ENCODE measurements at places on chromosomes 12 and 14.

DNA sequence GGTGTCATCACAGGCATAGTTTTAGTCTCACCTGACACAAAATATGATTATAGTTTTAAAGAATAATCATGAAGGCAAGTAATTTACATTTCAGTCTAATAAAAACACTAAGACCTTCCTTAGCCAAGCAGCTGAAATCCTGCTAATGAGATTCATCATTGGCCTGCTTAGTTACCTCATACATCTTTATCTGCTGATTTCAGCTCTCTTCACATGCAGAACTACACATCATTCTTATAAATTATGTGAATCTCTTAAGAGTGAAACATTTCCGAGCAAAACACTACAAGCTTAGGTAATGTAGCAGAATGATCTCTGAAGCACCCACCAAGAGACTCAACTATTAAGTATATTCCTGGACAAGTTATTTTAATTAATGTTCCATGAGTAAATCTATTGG is 198.1 kb downstream of the DPY19L2 start:
- DNase-seq = no peak

DNA sequence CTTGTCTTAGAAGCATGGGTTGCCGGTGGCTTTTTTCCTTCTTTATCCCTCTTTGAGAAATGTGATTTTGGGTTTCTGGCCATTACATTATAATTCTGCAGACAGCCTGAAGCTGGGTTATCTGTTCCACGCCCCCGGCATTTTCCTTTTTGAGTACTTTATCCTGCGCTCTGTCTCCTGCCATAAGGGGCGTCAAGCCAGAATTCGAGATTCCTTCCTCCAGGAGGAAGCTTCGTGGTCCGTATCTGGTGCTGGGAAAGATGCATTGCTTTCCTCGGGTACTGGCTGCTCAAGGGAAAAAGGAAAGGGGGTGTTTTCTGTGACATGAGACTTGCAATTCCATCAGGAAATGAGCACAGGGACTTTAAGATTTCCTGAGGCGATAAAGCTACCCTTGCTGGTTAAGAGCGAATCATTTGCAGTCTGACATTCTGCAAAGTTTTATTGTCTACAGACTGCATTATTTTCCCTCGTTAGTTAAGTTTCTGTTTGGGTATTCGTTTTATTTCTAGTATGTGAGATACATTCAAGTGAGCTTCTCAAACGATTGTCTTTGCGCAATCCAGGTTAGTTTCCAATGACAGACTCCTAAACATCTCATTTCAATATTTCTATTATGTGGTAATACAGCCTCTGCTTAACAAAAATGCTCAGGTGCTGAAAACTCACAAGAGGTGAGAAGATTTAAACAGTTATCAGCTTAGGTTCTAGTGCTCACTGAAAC is 694 bp downstream of the AKAP5 start:
- DNase-seq = no peak

DNA sequence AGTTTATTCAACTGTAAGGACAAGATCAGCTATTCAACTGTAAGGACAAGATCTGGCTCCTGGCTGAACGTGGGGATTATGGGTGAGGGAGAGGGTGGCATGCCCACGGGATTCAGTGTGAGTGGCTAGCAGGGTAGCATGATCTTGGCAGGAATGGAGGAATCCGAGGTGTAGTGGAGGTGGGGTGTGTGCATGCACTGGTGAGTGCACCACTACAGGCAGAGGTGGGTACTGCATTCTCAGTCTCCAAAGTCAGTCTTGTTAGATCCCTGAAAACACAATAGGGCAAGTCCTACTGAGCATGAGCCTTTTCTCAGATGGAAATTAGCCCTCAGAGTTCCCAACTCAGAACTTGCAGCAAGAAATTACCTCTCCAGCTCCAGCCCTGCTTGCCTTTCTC is 32.2 kb upstream of the DCD start:
- no peak for DNase-seq

GRCh38 chr12:26566186-26566585 is 266.8 kb downstream of the ITPR2 start:
- no peak for DNase-seq

DNA sequence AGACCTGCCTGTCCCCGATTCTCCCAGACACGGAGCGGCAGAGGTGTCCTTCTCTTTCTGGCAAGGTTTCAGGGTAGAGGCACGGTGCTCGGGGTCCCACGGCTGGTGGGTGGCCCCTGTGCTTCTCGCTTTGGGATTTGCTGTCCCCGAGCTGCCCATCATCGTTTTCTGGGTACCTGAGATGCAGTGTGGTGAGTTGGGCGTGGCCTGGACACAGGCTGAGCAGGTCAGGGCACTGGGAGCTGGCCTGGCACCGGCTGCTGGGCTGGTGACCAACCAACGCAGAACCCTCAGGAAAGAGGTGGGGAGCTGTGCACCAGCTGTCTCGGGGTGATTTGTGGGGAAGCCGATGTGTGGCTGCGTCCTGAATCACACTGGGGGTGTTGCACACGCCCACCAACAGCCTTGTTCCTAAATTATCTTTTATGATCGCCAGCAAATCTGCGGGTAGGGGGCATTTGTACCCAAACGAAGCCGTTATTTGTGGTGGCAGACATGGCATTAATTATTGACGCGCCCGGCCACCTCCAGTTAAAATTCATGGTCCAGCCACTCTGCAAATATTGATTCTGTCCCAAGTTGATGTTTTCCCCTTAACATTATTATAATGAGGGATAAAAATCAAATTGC is 61.0 kb downstream of the KIF26A start:
- no peak for DNase-seq

- DNase-seq = no peak
These were observed 168.2 kb downstream of the KCNC2 start for GRCh38 chr12:75041472-75041871.

DNA sequence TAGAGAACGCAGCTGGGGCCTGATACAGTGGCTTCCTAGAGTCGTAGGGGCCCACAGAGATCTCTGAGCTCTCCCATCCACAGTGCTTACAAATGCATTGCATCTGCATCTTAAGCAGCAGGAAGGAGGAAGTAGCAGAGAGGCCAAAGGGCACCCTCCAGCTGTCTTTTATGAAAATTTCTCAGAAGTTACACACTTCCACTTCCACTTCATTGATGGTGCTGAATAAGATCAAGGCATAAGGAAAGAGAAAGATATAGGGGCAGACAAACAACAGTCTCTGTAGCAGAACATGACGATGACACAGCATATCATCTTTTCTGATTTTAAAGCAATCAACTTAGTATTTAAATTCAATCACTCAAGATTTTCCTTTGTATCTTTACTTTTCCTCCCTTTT is 51.6 kb upstream of the ABCC9 start:
- no peak for DNase-seq

DNA sequence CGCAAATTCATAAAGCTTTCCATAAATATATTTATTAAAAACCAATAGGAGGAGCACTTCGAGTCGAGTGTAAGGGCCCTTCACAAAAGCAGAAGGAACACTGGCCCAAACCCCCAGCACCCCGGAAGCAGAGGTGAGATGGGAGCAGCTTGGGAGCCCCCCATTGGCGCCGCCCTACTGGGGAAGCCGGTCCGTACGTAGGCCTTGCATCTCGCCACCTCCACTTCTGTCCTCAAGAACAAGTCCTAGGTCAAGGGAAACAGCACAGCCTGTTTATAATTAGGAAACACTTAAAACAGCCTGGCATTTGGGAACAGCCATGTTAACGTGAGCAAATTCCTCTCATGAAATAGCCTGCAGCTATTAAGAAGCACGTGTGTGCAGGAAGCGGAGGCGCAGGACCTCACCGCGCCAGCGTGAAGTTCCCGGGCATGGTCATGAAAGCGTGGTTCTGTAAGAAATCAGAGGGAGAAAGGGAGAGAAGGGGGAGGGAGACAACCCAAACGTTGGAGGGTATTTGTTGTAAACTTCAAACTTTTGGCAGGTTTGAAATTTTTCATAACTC is 7.7 kb downstream of the ANKRD9 start:
- no peak for DNase-seq

- DNase-seq = no peak
These were observed 161.7 kb upstream of the RMST start for GRCh38 chr12:97300891-97301290.

GRCh38 chr12:103241184-103241583 is 254.6 kb downstream of the C12orf42 start:
- no peak for DNase-seq

DNA sequence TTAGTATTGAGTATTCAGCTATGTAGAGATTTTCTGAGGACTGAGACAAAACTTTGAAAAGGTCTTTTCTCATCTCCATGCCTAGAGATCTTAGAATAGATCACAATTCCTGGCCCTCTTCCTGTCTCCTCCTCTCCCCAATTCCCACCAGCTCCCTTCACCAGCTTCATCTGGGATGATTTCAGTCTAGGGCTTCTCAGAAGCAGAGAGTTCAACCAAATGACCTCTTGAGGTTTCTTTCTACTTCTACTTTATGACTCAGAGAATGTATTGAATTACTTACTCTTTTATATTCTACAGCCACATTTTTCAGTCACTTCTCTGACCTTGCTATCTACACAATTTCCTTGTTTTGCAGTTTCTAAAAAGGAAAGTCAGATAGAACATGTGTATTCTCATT is 19.4 kb upstream of the SNX6 start:
- no peak for DNase-seq

GRCh38 chr12:42282294-42282693 is 43.6 kb downstream of the ZCRB1 start:
- DNase-seq = no peak

DNA sequence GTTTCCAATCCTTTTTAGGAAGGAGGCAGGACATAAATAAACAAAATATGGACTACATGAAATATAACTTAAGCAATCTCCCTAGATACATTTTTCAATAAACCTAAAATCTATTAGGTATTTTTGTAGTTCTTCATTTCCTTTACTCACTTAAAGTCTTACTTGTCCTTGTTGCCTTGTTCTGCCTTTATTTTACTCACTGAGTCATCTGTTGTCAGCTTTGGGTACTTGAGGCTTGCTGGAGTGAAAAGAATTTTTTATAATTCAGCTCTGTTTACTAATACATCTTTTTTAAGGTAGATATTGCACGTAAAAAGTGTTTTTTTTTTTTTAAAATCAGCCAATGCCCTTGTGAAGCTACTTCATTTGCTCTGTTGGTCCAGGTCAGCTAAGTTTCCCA is 216.2 kb downstream of the PELI2 start:
- no peak for DNase-seq

DNA sequence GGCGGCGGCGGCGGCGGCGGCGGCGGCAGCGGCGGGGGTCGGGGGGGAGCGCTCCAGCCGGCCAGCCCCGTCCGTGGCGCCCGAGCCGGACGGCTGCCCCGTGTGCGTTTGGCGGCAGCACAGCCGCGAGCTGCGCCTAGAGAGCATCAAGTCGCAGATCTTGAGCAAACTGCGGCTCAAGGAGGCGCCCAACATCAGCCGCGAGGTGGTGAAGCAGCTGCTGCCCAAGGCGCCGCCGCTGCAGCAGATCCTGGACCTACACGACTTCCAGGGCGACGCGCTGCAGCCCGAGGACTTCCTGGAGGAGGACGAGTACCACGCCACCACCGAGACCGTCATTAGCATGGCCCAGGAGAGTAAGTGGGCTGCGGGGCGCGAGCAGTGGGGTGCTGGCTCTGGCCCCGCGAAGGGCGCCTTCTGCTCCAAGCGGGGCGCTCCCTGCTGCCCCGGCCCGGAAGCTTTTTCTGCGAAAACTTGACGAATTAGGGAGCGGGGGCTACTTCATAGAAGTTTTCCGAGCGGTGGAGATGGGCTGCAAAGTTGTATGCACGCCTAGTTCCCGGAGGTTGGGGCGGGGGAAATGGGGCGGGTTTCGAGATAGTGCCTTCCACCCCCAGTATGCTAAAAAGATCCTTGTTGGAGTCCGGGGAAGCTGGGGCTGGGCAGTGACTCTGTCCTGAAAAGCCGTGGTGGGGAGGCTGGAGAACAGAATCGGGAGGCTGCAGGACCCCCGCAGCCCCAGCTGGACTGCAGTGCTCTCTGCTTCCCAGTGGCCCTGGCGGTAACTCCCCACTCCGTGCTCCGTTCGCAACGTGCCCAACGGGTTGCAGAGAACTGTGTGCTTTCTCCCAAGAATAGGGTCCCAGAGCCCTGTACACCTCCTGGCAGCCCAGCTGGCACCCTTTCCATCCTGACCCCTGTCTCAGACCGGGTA is 751 bp downstream of the GDF11 start:
- DNase-seq = peak; percentile 16

GRCh38 chr14:50333014-50333509 is 20.9 kb downstream of the DMAC2L start:
- DNase-seq = no peak

- no peak for DNase-seq
These were observed 15.1 kb downstream of the NDUFA9 start for GRCh38 chr12:4663971-4664505.

GRCh38 chr14:102140027-102140749 is 491 bp downstream of the WDR20 start:
- peak; percentile 4 for DNase-seq

DNA sequence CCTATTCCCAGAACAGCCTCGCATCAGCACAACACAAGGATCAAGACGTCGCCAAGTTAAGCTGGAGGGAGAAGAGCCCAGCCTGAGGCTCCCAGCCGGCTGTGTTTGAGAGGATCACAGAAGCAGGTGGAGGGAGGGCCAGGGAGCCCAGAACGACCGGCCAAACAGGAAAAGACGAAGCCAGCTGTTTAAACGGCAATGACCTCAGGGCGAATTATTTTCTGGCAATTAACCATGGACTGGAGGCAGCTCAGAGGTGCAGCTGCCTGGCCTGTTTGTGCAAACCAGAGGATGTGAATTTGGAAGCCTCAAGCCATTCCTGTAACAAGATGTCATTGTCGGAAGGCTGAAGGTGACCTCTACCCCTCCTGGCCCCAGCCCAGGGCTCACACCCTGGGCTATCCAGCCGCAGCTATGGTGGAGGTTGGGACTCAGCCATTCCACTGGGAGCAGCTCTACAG is 175.8 kb upstream of the PRMT8 start:
- no peak for DNase-seq

GRCh38 chr12:20585913-20586312 is 109.2 kb upstream of the SLCO1C1 start:
- DNase-seq = no peak

DNA sequence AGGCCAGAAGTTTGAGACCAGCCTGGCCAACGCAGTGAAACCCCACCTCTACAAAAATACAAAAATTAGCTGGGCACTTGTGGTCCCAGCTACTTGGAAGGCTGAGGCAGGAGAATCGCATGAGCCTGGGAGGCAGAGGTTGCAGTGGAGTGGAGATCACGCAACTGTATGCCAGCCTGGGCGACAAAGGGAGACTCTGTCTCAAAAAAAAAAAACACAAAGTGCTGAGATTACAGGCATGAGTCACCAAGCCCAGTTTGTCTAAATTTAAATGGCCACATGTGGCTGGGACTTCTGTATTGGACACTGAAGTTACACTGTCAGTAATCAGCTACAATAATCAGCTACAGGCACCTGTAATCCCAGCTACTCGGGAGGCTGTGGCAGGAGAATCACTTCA is 100.9 kb upstream of the AEBP2 start:
- DNase-seq = no peak

DNA sequence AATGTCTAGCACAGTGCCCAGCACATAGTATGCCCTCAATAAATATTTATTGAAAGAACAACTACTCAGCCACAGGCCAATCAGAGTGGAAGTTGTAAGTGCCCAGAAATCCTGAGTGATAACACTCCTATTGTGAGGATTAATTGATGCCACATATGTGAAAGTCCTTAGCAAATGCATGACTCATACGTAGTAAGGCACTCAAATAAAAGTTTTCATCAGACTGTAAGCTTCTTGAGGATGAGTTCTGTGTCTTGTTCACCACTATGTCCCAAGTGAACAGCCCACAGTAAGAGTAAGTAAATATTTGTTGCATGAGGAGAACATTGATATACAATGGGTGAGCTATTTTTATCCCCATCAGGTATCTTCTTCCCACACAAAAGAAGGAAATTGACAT is 24.7 kb upstream of the ANO6 start:
- no peak for DNase-seq

- no peak for DNase-seq
These were observed 83.7 kb downstream of the TMEM30B start for GRCh38 chr14:61197416-61197815.
